ENCODE measurements at places on chromosomes 6 and 20.

GRCh38 chr6:167141667-167142432, 15.9 kb downstream of the GPR31 start:
- peak; percentile 46 for DNase-seq

- DNase-seq = no peak
These were observed 191.7 kb upstream of the BTBD3 start for GRCh38 chr20:11726026-11726425.

- DNase-seq = peak; percentile 43
These were observed 1.1 kb upstream of the MRGBP start for GRCh38 chr20:62795023-62795761.

GRCh38 chr6:168377856-168378832, 58.6 kb upstream of the DACT2 start:
- no peak for DNase-seq

DNA sequence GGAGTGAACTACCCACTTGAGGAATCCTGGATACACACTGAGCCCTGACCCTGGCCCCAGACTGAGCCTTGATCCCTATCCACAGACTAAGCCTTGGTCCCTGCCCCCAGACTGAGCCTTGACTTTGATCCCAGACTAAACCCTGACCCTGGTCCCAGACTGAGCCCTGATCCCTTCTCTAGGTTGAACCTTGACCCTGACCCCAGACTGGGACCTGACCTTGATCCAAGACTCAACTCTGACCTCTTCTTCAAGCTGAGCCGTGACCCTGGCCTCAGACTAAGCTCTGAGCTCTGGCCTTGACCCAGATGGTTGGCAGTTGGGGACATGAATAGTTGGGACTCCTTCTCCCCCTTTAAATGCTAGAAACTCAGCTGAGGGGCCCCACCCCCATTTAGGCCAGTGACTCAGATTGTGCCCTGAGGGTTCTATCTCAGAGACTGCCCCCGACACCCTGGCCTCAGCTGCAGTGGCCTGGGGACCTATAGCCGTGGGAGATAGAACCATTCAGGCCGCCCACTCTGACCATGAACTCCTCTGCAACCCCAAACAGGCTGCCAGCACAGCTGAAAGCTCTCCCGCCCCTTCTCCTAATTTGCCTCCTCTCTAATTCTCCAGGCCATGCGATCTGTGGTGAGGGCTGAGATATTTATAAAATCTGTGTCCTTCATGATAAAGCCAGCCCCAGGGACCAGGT, 84.7 kb downstream of the DLGAP4 start:
- DNase-seq = no peak

DNA sequence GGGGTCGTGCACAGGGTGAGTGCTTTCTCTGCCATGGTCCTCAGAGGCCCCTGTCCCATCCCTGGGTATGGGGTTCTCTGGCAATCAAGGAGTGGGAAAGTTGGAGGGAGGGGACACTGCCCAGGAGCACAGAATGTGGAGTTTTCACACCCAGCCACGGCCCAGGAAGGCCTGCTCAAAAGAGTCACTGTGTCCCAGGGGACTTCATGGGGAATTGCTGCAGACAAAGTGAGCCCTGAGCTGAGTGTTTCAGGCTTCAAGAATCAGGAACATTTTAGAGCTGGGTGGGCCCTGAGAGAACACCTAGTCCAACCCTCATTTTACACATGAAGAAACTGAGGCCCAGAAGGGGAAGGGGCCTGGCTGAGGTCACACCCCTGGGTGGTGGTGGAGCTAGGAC, 5.7 kb downstream of the MAPK13 start:
- no peak for DNase-seq

GRCh38 chr6:143128681-143129015, 68.0 kb downstream of the AIG1 start:
- no peak for DNase-seq

DNA sequence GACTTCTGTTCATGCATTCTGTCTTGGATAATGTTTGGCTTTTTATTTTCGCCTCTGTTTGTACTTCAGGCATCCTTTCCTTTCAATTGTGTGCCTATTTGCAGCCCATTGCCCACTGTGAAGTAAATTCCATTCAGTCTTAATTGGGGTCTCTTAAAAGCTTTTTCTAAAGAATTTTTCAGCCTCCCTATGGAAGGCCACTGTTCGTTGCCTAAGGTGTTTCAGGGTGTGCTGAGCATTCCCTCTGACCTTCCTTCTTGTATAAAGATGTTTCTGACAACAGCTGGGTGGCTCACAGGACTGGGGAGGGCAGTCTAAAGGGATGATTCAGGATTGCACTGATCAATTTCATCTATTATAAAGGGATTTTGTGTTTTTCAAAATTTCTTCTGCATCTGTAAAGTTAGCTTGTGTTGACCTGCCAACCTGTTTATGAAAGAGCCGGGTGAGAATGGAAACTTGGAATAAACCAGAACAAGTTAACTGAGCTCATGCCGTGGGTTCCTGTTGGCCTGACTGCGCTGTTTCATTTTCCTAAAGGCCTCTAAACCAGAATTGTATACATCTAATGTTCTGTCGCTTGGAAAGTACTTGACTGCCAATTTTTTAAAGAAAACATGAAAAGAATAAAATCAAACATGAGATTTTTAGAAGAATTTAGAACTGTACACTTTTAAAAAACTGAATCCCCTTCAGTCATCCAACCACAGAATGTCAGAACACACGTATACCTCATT, 14.3 kb downstream of the PHACTR2 start:
- no peak for DNase-seq

- DNase-seq = no peak
These were observed 1.9 kb downstream of the PNLDC1 start for GRCh38 chr6:159801935-159802334.

- no peak for DNase-seq
These were observed 16.9 kb downstream of the ZNF217 start for GRCh38 chr20:53576586-53577318.
